ENCODE measurements at places on chromosomes 4 and X.

- DNase-seq, result no peak
These were observed at the start of gene CLNK for GRCh38 chr4:10684631-10685030. Gene CLNK, minus strand, starts transcription at chr4:10684768. Its CDS starts 16,899 bp downstream, at chr4:10667869.

GRCh38 chr4:124631760-124632159, 80.8 kb downstream of the ANKRD50 start:
- no peak for DNase-seq

DNA sequence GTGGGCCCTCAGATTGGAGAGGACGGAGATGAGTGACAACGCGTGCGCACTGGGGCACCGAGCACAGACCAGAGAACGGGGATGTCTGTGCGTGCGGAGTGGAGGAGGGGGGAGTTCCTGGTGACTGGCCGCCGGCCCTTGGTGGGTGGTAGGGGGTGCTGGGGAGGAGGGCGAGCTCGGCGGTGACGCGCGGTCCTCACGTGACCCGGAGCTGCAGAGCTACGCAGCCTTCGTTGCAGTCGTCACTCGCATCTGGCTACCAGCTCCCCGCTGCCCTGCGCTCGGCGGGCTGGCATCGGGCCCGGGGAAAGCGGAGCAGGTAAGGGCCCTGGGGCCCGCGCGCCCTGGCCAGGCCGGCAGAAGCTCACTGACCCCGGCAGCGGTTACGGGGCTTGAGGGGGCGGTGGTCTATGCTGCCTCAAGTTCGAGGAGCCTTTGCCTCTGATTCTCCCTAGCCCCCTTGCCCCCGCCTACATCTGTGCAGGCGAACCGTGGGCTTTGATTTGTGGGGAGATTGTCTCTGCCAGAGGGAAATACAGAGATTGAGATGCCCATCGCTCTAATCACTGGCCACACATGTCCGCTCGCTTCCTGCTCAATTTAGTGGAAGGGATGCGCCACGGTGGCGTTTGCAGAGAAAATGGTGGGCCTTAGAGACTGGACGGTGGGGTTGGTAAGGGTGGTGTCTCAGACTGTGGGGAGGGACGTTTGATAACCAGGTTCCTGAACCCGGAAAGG, at the start of gene ARMCX4:
Gene ARMCX4 (plus strand): TSS at position 245 of the 738 bp plus-strand sequence. CDS start 3,134 bp downstream, outside the sequence.
- DNase-seq, result no peak

GRCh38 chr4:55385201-55385649, 10.5 kb upstream of the TMEM165 start:
- DNase-seq, result no peak

DNA sequence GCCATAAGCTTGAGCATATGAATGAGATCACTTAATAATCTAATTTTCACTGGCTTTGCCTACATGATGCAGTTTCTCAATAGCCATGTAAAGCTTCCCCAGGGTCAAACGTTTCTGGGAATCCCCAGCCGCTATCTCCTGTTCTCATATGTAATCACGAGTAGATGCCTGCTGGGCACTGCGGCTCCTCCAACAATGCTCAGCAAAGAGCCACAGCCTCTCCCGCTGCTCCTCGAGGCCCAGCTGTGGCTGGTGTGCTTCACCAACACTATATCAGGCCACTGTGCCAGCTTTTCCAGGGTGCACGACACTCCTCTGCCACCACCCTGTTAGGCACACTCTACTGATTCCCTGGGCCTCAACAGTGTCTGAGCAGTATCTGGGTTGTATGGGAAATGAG, 78.3 kb upstream of the RASGEF1B start:
- DNase-seq, result no peak
